ENCODE measurements at places on chromosomes 5 and 9.

- DNase-seq = no peak
Measured at GRCh38 chr5:74578356-74579044, 62.0 kb downstream of the ENC1 start.

DNA sequence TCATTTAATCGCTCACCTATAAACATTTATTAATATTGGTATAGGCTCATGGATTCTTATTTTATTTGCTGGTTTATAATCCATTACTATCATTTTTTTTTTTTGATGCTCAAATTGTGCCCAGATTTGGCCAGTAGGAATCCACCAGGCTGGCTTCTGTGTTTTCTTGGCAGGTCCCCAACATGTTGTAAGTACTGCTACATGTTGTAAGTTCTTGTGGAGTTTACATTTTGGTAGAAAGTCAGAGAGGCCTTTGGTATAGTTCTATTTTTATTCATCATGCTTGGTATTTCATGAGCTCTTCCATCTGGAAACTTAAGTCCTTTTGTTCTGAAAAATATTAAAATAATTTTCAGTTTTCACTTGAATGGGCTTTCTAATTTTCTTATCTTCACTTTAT is 47.1 kb downstream of the MAT2B start:
- no peak for DNase-seq

DNA sequence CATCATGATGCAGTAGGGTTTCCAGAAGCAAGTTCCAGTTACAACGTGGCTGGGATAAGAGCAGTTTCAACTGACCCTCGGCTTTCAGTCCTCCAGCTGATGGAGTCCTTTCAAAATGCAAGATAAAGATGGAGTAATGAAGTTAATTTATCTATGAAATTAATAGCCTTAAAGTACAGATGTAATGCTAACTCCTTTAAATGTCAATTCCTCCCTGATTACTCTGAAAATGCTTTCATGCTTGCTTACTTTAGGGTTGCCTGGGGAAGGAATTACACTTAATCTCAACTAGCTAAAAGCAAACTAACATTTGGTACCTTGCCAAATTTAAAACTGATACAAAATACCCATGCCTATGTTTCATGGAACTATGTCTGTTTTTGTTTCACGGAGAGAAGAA is 178.4 kb downstream of the KIAA0825 start:
- no peak for DNase-seq

GRCh38 chr5:36870399-36871040 is 6.0 kb upstream of the NIPBL start:
- peak; percentile 68 for DNase-seq

DNA sequence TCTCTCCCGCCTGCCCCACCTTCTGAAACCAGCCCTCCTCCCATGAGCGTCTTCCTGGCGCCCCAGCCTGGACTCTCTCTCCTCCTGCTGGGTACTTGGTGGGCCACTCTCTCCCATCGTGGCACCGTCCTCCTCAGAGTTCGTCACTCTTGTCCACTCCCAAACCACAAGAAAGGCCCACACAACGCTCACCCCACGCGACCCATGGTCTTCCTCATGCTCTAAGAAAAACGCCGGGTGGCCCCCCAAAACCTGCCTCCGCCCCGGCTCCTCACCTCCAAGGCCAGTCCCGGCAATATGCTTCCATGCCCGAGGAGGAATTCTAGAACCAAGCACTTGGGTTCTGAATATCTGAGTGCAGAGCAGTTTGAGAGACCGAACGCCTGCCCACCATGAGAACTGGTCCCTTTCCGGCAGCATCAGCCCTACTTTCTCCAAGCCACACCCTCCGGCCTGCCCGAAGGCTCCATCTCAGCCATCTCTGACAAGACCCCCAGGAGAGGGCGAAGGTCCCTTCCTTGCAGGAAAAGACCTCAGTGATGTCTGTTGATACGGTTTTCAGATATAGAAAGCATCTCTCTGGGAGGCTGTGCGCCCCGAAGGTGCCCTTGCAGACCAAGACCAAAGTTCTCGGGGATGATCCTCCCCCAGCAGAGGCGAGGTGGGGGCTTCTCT is 15.0 kb downstream of the SLC6A3 start:
- no peak for DNase-seq

DNA sequence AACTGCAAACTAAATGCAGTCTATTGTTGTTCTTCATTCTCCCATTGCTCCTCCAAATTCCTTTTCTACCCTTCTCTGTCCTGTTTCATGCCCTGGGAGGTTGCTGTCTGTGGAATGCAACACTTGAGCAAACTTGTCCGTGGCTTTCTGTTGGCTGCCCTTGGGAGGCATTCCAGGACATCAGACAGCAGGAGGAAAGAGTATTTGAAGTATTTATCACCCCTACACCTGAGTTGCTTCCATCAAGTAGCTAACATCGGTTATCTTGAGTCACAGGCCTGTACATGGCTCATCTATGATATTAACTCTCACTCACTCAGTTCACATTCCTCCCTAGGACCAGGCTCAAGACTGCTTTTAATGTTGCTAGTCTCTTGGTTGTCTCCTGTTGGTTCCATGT is 803.4 kb upstream of the CDH6 start:
- DNase-seq = no peak

DNA sequence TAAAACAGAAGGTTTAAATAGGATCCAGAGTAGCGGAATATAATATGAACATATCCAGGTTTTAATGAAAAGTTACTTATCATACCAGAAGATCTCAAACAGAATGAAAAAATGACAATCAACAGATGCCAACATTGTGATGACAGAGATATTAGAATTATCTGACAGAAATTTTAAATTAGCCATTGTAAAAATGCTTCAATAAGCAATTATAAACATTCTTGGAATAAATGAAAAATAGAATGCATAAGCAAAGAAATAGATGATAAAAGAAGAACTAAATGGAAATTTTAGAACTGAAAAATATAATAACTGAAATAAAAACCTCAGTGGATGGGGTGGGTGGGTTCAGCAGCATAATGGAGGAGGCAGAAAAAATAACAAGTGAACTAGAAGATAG is 37.2 kb downstream of the ZMAT2 start:
- DNase-seq = no peak

GRCh38 chr5:14112998-14113652 is 30.0 kb upstream of the TRIO start:
- DNase-seq = no peak

DNA sequence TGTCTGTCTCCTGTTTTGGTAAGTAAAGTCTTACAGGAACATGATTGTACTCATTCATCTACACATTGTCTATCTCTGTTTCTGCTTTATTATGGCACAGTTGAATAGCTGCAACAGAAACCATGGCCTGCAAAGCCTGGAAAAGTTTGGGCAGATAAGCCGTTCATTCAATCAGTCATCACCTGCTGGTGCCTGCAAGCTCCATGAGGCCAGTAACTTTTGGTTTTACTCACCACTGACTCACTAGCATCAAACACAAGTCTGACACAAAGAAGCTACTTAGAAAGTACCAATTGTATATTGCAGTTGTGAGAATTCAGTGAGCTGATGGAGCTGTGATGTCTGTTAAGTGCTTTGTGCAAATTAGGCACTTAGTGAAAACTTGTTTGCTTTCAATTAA is 373.6 kb upstream of the SGCD start:
- DNase-seq = no peak

GRCh38 chr5:36096486-36096885 is 29.8 kb upstream of the UGT3A2 start:
- no peak for DNase-seq

- DNase-seq = no peak
Measured at GRCh38 chr5:88678770-88679381, 204.1 kb downstream of the MEF2C start.

GRCh38 chr9:81690251-81690851 is 1.0 kb upstream of the TLE1 start:
- no peak for DNase-seq

GRCh38 chr5:1429496-1429895 is 15.7 kb downstream of the SLC6A3 start:
- DNase-seq = no peak

- no peak for DNase-seq
Measured at GRCh38 chr9:91494751-91495150, 71.1 kb upstream of the NFIL3 start.

- no peak for DNase-seq
Measured at GRCh38 chr9:132384376-132384775, 22.3 kb downstream of the TTF1 start.

GRCh38 chr5:36644727-36645126 is 38.3 kb downstream of the SLC1A3 start:
- no peak for DNase-seq

DNA sequence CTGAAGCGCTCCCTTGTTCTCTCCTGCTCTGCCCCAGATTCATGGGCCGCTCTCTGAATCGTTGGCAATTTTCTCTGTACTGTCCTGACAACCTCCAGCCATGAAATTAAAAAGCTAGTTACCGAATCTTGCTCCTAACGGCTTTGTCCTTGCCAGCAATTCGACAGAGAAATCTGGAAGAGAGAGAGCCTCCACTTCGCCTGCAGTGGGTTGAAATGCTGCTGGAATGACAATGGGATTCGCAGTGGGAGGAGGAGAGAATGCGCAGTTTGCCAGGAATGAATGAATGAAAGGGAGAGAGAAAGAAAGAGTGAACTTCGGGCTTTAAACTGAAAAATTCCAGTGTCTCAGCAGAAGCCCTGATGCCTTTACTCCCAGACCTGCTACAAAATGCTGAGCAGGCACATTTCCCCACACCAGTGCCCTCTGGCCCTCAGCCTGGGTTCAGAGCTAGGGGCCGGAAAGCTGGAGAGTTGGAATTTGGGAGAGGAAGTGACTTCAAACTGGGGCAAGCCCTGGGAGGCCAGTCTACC is 11.5 kb upstream of the BOD1 start:
- DNase-seq = no peak

- DNase-seq = no peak
Measured at GRCh38 chr5:137507150-137507549, 8.0 kb upstream of the SPOCK1 start.

GRCh38 chr5:170307575-170308465 is 10.2 kb upstream of the LCP2 start:
- no peak for DNase-seq

DNA sequence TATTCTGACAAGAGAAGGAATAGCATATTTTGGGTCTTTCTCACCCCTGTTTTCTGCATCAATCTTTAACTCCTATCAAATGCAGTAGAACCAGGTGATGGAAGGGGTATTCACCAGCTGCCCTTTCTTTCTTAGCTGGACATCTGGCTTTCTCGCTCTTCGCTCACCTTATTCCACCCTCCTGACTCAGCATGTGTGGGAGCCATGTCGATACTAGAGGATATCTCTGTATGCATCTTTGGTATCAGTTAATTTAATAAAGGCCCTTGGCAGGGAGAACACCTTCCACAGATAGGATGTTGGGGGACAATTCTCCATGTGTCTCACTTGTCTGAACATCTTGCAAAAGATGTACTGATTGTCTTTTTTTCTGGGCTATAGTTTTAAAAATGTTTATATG is 71.5 kb downstream of the ZNF474 start:
- no peak for DNase-seq

DNA sequence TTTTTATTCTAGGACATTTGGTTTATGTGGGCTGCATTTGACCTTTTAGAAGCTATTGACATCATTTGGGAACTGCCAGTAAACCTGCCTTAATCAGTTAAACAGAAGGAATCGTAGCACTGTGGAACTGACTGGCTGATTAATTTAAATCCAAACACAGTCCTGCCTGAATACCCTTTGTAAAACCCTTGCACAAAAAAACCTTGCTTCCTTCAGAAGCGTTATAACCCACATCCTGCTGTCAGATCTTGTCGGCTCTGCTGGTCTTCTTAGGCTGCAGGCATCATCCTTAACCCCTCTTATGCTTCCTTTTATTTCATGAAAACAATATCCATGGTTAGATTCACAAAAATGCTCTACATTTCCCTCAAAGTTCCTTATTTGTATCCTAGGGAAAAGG is 46.3 kb downstream of the PAM start:
- DNase-seq = no peak

DNA sequence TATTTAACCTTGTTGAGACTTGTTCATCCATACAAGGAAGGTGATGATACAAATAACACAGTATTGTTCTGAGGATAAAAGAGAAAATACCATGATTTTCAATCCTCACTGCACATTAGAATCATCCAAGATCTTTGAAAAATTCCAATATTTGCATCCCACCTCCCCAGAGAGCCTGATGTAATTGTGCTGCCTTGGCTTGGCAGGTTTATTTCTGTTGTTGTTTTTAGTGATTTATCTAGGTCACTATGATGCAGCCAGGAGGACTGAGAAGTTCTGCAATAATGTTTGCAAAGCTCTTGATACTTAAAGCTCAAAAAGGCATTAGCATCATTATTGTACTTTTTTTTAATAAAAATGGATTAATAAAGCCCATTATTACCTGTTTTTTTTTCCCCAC is 67.0 kb upstream of the NMUR2 start:
- no peak for DNase-seq

GRCh38 chr9:133979921-133980863 is 11.9 kb downstream of the VAV2 start:
- DNase-seq = no peak

- no peak for DNase-seq
Measured at GRCh38 chr5:7517006-7517405, 121.1 kb downstream of the ADCY2 start.

- no peak for DNase-seq
Measured at GRCh38 chr9:98793031-98793430, 3.3 kb downstream of the ANKS6 start.

GRCh38 chr9:31541721-31542281 is 842.6 kb upstream of the ACO1 start:
- DNase-seq = no peak

GRCh38 chr5:100901821-100902341 is 1.2 kb downstream of the ST8SIA4 start:
- no peak for DNase-seq

DNA sequence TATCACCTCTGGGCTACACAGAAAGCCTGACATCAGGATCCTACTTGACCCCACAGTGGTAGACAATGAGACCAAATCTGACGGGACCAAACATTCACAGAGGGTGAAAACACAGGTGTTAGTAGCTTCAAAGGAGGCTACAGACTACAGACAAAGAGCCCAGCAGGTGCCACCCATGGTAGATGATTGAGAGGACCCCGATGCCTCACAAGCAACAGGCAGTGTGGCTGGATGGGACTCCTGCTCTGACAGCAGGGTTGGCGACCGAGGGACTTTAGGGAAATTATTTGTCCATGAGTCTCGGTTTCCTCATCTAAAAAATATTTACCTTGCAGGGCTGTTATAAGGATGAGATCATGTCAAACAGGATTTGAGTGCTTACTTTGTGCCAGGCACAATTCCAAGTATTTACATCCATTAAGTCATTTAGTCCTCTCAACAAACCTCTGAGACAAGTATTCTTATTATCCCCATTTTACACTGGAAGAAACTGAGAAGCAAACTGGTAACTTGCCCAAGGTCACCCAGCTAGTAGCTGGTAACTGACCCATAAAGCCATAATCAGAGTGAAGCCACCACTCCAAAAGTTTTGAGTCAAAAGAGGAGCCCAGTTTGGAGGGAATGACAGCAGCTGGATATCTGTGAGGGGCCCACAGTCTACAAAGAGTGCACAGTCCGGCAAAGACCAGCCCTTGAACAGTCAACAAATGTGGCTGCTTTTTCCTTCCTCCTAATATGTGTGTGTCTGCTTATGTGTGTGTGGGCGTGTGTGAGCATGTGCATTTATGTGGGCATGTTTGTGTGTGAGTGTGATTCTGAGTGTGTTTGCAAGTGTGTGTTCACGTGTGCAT is 502.0 kb downstream of the BNC2 start:
- DNase-seq = no peak
